Stimulated activated CD8-positive, alpha-beta memory T cell treated with anti-CD3 and anti-CD28 coated beads, Interleukin-12 subunit alpha, Interleukin-12 subunit beta, amount 100 ng/mL, for 1 hour (primary cell): ENCODE measurements at places on chromosomes 1 and 21.

- no peak for DNase-seq
Observed at GRCh38 chr1:54581621-54582035, 33.6 kb downstream of the ACOT11 start.

GRCh38 chr1:36989241-36989640 is 45.1 kb downstream of the GRIK3 start:
- no peak for DNase-seq

- DNase-seq, result no peak
Observed at GRCh38 chr1:95086949-95087533, 14.3 kb upstream of the ALG14 start.

GRCh38 chr1:21955501-21956281 is 18.6 kb upstream of the HSPG2 start:
- DNase-seq, result no peak

DNA sequence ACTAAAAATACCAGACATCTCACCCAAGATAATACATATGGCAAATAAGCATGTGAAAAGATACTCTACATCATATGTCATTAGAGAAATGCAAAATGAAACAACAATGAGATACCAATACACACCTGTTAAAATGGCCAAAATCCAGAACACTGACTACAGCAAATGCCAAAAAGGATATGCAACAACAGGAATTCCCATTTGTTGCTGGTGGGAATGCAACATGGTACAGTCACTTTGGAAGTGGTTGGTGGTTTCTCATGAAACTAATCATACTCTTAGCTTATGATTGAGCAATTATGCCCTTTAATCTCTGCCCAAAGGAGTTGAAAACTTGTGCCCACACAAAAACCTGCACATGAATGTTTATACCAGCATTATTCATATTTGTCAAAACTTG is 6.4 kb upstream of the RGS2 start:
- DNase-seq, result no peak

GRCh38 chr1:160394673-160395072 is 5.7 kb upstream of the VANGL2 start:
- no peak for DNase-seq
